ENCODE measurements at places on chromosomes 5 and 9.

DNA sequence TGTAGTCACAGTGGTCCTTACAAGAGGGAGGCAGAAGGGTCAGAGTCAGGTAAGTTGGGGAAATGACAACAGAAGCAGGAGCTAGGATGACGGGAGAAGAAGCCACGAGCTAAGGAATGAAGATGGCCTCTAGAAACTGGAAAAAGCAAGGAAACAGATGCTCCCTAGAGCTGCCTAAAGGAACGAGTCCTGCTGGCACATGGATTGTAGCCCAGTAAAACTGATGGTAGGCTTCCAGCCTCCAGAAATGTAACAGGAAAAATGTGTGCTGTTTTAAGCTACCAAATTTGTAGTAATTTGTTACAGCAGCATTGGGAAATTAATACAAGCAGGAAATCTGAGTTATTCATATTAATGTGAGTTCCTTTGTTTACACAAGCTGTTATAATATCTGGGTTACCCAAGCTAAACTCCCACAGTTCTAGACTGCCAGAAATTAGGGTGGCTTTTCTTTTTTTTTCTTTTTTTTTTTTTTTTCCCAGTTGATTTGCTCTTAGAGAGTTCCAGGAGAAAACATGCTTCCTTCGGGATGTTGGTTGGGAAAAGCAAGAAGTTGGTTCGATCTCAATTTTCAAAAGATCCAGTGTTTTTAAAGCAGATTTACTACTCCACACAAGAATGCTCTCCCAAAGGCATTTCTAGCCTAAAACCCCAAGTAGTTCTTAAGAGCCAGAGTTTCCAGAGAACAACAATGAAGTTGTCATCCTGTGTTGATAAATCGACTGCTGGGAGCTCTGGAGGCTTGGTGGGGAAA, 400.0 kb upstream of the SLC24A2 start:
- DNase-seq = no peak

DNA sequence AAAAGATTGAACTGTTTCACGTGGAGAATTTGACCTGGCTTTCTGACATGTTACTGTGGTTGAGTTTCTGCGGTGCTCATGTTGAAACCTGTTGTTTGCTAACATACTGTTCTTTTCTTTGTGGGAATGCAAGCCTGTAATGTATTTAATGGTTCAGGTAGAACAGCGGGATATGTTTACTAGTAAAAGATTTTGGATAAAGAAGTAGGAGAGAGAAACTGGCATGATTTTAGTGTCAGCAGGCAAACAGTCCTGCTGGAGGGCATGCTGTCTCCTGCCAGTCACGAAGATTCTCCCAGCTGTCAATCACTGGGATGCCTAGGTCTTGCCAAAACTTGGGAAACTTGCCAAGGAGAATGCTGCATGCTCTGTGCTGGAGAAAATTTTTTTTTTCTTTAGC, 263.5 kb downstream of the TAF11L14 start:
- no peak for DNase-seq

GRCh38 chr5:113212244-113212920, 222.4 kb downstream of the TSSK1B start:
- DNase-seq = no peak

DNA sequence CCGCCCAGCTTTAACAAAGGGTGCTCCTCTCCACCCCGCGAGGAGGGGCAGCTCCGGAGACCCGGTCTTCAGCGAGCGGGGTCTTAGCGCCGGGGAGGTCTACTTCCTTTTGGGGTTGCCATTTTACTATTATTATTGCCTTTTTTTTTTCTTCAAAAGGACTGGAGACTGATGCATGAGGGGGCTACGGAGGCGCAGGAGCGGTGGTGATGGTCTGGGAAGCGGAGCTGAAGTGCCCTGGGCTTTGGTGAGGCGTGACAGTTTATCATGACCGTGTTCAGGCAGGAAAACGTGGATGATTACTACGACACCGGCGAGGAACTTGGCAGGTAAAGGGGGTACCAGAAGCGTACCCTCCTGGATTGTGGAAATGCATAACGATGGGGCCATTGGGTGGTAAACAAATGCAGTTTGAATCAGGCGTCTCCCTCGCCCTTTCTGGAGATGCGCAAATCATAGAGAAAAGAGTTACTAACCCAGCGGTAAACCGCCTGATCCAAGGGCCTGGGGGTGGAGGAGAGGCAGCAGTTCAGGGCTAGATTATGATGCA, 1.2 kb downstream of the DAPK1 start:
- no peak for DNase-seq

GRCh38 chr5:88377705-88378656, 109.3 kb upstream of the TMEM161B start:
- DNase-seq = no peak

- DNase-seq = no peak
These were observed 1871.9 kb upstream of the CDH6 start for GRCh38 chr5:29321591-29321990.

- DNase-seq = no peak
These were observed 165.1 kb downstream of the CAAP1 start for GRCh38 chr9:26727471-26727870.

GRCh38 chr9:16668734-16669295, 201.7 kb downstream of the BNC2 start:
- DNase-seq = no peak

GRCh38 chr9:14220256-14220655, 93.7 kb downstream of the NFIB start:
- no peak for DNase-seq

DNA sequence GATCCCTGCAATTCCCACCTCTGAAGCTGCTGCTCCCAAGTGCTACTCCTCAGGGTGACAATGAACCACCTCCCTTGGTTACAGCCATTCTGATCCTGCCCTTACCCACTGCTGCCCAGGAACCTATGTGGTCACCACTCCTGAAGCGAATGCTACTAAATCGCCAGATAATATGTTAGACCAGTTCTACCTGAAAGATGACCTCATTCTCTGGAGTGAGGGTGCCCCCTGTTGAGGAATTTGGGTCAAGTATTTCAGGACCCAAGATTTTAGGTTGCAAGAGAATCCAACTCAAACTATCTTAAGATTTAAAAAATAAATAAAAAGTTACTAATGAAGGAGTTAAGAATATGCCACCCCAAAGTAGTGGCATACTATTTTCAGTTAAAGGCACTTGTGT, 5.8 kb upstream of the SNAPC3 start:
- DNase-seq = no peak

All from GOT3 (cell line).